M059J (cell line): ENCODE measurements at places on chromosomes 1 and 21. TPM values are rescaled to one million over a fixed set of nuclear protein-coding genes. Genes with fewer than 3 reads are reported as not detected.

OR6K3 gene
- not detected in 2 replicates for total RNA-seq

GRCh38 chr1:48228156-48228555 is 5.6 kb downstream of the SLC5A9 start:
- no peak for DNase-seq

GRCh38 chr21:35084869-35085268 is 35.8 kb upstream of the RUNX1 start:
- peak; percentile 95 for DNase-seq

SPRR3 gene
- total RNA-seq, result not detected in 2 replicates

GRCh38 chr1:2198571-2198970 is 4.0 kb upstream of the FAAP20 start:
- no peak for DNase-seq

DNA sequence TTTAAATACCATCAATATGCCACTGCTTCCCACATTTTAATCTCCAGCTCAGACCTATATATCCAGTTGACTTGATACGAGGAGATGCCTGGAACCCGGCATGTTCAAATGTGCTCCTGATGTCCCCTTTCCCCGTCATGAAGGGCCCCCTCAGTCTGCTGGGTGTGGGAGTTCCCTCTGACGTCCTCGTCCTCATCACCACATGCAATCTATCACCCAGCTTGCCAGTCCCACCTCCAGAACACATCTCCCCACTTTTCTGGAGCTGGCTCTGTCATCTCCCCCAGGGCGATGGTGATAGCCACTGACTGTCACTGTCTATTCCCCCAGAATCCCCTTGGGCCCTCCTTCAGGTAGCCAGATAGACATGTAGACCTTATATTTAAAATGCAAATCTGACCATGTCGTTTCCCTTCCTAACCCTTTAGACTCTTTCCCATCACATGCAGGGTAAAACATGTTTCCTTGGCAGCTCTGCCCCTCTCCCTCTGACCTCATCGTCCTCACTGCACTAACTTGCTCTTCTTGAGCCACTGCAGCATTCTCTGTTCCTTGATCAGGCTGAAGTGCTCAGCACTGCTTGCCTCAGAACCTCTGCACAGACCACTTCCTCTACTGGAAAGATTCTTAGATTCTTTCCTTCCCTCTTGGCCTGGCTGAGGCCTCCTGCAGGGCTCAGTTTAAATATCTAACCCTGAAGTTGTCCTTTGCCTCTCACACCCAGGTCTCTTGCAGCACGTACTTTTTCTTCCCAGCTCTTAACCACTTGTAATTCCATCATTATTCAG is 7.4 kb downstream of the AZIN2 start:
- no peak for DNase-seq

GRCh38 chr1:180040034-180040433 is 85.4 kb downstream of the CEP350 start:
- DNase-seq, result peak; percentile 87

GRCh38 chr1:84379917-84380180 is 18.4 kb upstream of the DNASE2B start:
- no peak for DNase-seq

GRCh38 chr1:11472284-11472683 is 6.7 kb upstream of the DISP3 start:
- DNase-seq, result no peak

DNA sequence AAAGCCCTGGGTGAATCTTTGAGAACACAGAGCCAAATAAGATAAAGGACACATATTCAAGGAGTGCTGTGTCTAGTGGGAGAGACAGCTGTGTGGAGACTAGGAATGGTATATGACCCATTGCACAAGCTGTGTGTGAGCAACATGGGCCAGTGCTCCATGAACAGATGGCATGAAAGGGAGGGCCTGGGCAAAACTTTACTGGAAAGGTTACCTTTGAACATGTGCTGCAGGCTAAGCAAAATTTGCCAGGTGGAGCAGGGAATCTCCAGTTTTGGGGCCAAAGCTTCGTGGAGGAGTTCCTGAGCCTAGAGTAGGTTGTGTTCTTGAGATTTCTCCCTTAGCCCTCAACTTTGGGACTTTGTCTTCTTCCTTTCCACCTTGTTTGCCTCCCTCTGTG is 446.1 kb upstream of the PROX1 start:
- no peak for DNase-seq

DNA sequence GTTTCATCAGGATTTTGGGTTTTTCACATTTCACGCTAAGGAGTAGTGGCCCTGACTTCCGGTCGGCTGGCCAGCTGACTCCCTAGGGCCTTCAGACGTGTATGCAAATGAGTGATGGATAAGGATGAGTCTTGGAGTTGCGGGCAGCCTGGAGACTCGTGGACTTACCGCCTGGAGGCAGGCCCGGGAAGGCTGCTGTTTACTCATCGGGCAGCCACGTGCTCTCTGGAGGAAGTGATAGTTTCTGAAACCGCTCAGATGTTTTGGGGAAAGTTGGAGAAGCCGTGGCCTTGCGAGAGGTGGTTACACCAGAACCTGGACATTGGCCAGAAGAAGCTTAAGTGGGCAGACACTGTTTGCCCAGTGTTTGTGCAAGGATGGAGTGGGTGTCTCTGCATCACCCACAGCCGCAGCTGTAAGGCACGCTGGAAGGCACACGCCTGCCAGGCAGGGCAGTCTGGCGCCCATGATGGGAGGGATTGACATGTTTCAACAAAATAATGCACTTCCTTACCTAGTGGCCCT is 23.1 kb upstream of the TNFRSF1B start:
- DNase-seq, result peak; percentile 99

- no peak for DNase-seq
These were observed 19.9 kb upstream of the SERPINC1 start for GRCh38 chr1:173937062-173937461.

S100A7A gene
- total RNA-seq, result not detected in 2 replicates

BARHL2 gene
- total RNA-seq, result not detected in 2 replicates

- no peak for DNase-seq
These were observed 21.3 kb upstream of the IL10 start for GRCh38 chr1:206793620-206794019.

GRCh38 chr1:42145764-42146625 is 7.2 kb upstream of the GUCA2B start:
- no peak for DNase-seq

- peak; percentile 44 for DNase-seq
These were observed 46.6 kb downstream of the CRB1 start for GRCh38 chr1:197314682-197315081.

GRCh38 chr21:43337901-43338655 is 88.9 kb downstream of the SIK1 start:
- DNase-seq, result no peak

GJA9 gene
- total RNA-seq, result not detected in 2 replicates

GRCh38 chr1:22379566-22379965 is 72.1 kb upstream of the ZBTB40 start:
- no peak for DNase-seq

DNA sequence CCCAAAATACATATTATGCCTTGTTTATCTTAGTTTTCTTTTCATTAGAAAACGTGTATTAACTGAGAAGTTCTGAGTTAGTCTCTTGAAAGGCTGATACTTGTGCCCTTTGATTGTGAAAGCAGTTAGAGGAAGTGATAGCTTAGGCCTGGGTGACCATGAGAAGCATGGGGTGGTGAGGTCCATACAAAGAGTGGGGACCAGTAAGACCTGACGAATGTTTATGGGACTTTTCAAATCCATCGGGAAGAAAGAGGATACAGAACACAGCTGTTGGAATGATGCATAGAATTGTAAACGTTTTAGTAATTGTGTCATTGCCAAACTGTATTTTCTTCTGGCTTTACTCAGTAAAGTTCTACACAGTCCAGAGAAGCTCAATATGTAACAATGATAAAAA is 259.8 kb downstream of the LMO4 start:
- no peak for DNase-seq

DISC1 gene
- total RNA-seq, result 3.9 and 5.8 TPM in 2 replicates

DNA sequence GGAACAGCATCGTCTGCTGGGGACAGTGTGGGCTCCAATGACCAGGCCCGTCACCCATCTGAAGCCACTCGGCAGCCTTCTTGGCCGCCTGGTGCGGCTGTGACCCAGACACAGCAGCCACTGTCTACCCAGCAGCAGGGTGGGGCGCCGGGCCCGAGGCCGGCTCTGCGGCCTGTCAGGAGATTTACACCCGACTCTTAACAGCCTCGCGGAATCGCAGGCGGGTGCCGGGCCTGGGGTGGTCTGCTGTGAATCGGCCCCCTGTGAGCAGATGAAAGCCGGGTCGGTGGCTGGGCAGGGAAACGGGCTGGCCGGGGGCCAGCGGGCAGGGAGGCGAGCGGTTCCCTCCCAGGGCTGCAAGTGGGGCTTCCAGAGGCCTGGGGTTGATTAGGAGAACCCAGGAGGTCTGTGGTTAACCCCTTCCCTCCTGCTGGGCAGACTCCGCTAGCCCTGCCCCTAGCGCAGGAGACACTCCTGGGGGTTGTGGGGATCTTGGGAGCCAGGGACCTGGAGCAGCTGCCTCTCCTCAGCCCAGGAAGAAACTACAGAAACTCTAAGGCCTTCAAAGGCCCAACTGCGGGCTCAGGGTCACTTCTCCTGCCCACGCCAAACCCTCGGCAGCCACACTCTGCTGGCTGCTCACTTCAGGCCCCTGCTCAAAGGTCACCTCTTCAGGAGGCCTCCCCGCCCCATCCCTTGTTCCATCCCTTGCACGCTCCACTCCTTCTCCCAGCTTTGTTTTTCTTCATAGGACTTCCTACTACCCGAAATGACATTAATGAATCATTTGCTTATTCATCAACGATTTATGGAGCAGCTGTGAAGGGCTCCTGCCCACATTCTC is 15.6 kb downstream of the RUNX3 start:
- DNase-seq, result peak; percentile 93

DNA sequence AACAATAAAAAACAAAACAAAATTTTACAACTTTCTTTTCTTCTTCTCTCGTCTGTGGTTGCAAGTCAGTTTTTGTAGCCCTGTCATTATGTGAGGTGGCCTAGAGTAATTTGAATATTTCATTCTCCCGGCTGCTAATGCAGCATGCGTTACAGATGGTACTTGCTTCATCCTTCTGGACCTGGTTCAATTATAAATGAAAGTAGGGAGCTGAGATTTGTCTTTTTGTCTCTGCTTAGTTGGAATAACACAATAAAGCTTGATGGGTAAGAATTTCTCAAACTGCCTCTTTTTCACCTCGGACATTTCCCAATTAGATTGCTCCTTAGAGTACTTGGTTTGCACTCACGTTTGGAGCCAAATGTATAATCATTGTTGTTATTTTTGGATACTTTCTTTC is 201.6 kb downstream of the PBX1 start:
- no peak for DNase-seq

DNA sequence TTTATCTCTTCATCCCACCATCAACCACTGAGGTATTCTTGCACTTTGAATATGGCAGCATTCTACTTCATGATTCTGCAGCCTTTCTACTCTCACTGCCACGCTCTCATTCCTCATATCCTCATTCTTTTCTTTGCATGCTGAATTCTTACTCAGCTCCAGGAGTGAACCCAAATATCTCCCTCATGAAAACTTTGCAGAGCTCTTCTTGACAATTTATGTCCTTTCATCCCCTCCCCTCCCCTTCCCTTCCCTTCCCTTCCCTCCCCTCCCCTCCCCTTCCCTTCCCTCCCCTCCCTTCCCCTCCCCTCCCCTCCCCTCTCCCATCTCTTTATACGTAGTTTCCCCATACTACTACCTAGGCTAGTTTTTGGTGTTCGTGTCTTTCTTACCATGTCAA is 363.9 kb downstream of the RYR2 start:
- no peak for DNase-seq

DNA sequence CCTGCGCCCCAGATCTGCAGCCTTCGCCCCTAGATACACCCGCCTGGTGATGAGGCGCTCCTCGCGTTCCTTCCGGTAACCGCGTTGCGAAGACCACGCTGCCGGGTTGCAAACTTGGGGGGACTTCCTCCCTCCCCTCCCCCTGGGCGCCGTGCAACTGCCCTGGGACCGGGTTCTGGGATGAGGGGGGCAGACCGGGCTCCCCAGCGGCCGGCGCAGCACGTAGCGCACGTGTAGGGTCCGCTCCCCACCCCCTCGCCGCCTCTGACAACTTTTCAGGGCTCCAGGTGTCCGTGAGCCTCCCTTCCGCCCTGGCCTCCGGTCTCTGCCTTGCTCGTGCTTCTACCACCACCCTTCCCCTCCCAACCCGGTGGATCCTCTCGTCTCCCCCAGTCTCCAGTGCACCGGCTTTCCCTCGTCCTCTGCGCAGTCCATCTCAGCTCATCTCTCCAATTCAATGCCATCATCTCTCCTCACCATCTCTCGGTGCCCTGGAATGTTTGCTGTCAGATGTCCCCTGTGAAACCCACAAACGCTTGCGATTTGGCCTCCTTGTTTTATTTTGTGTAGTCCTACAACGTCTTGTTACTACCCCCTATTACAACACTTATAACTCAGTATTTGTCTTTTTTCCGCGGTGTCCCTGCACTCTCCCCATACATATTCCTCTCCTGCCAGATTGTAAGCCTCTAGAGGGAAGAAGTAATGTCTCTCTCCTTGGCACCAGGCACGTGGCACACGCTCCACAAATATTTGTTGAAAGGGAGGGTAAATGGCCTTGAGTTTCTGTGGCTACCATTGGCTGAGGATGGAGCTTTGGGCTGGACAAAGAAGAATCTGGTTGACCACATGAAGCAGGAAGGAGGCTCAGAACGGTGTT is 782 bp downstream of the PCAT6 start:
- peak; percentile 26 for DNase-seq

SELE gene
- not detected in 2 replicates for total RNA-seq

DNA sequence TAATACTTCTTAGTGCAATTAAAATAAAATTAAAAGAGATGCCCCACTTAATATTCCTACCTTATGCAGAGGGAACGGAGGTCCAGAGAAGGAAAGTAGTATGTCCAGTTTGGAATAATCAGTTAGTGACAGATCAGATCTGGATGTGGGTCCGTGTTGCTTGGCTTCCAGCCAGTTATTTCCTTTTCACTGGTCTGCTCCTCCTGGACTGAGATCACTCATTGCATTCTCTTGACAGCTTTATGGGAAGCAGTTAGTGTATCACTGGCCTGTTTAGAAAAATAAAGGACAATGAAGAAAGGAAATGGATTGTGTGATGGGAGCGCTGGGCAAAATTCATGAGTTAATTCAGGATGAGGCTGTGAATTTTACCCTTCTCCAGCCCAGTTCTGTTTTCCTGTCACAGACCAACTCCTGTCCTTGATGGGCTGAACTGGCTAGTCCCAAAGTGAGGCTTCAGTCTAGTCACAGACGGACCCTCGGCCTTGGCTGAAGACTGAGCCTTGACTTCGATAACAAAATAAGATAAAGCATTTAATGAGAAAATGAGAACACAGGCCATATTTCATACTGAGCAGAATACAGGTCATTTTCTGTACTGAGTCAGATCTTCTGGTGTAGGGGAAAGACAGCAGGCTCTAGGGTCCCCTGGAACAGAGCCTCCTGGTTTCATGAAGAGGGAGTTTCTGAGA is 85.2 kb upstream of the TRABD2B start:
- no peak for DNase-seq

DNA sequence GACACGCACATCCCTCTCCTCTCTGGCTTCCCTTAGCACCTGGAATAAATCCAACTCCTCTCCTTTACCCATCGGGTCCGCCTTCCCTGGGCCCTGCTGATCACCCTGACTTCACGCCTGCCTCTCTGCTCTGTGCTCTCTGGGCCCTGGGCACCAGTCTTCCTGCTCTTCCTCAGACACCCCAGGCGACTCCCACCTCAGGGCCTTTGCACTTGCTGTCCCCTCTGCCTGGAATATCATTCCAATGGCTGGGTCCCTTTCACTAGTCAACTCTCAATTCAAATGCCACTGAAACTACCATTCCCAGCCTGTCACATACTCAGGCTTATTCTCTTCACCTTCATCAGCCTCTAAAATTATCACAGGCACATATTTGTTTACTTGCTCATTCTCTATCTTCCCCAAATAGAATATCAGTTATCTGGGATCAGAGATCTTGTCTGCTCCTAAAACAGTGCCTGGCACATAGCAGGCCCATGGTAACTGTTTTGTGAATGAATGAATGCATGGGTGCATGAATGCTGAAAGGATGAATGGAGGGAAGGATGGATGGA is 27.2 kb upstream of the SELENON start:
- DNase-seq, result no peak
